Stimulated activated CD8-positive, alpha-beta memory T cell treated with anti-CD3 and anti-CD28 coated beads, Interleukin-15, amount 100 ng/mL, for 1 hour (primary cell): ENCODE measurements at places on chromosomes 12 and 14.

DNA sequence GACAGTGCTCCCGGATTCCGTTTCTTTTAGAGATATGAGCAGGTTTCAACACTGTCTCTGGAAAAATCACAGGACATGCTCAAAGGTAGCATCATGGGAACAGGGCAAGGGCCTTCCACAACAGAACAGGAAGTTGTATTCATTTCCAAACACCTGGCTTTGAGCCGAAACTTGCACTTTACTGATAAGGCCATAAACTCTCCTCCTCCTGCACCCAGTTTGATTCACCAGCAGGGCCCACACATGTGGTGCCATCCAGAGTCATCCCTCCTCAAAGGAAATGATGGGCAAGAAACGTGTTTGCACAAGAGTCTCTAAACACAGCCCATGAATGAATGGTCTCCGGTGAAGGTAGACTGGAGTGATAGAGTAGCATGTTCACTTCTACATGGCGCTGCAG is 268.4 kb upstream of the FKBP4 start:
- DNase-seq = no peak

GRCh38 chr12:65325183-65325582 is 46.7 kb downstream of the MSRB3 start:
- DNase-seq = no peak

DNA sequence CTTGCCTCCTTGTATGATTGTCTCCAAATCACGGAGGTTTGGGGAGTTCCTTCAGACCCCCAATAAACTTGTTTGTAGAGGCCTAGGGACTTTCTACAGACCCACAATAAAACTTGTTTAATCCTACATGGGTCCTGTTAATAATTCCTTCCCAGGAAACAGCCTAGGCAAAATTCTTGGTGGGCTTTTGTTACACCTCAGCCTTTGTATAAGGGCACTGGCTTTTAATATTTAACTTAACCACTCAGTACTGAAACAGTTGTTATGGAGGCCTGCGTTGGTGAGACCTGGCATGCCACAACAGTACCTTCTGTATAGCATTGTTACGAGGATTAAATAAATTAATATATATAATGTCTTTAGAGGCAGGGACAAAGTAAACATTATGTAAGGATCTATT is 32.7 kb upstream of the FAR2 start:
- no peak for DNase-seq

DNA sequence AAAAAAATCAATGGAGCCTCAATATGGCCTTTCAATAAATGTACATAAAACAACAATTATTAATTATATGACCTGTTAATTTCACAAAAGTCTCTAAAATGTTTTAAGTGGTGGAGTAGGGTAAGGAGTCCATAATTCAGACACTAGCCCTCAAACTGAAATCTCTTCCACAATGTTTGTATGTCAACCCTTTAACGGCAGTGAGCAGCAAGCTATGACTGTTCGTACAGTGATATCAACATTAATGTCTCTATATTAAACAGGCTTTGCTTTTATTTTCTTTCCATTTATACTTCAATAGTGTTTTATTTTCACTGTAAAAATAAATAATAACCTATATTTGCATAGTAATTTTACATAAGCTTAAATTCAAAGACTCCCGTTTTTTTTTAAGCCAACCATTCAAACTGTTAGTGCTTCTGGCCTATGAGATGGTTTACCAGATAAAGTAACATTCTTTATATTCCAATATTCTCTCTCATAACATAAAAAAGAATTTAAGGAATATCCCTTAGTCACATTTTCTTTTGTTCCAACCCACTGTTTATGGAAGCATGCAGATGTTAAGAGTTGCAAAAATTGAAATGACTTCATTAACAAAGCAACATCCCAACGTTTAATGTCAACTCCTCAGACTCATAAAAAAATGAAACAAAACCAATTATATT is 2.3 kb downstream of the CDK17 start:
- no peak for DNase-seq

- DNase-seq = no peak
These were observed 594 bp upstream of the VCPKMT start for GRCh38 chr14:50116966-50117365.

DNA sequence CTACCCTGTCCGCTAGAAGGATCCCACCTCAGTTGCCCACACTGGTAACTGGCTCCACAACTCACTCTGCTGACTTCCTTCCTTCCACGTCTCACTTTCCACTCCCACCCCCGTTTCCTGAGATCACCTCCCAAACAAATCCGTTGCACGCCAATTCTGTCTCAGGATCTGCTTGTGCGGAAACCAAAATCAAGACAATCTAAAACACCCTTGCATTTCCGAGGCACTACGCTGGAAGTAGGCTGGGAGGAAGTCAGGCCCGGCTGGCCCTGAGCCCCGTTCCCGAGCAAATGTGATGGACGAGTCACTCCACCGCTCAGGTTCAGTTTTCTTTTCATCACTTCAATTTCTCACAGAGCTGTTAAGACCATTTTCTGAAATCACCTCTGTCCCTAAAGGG is 23.1 kb downstream of the ABCB9 start:
- DNase-seq = no peak

DNA sequence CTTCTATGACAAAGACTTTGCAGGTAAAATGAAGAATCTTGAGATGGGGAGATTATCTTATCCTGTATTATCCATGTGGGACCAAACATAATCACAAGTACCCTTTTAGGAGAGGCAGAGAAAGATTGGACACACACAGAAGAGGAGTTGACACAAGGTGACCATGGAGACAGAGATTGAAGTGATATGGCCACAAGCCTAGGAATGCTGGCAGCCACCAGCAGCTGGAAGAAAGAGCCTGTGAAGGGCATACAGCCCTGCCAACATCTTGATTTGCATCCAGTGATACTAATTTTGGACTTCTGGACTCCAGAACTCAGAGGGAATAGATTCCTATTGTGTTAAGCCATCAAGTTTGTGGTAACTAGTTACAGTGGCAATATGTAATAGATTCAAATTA is 78.1 kb downstream of the RPS29 start:
- no peak for DNase-seq

- DNase-seq = no peak
These were observed 23.8 kb upstream of the STK38L start for GRCh38 chr12:27220055-27220987.

- no peak for DNase-seq
These were observed 427.2 kb downstream of the TRHDE start for GRCh38 chr12:72699362-72699761.

DNA sequence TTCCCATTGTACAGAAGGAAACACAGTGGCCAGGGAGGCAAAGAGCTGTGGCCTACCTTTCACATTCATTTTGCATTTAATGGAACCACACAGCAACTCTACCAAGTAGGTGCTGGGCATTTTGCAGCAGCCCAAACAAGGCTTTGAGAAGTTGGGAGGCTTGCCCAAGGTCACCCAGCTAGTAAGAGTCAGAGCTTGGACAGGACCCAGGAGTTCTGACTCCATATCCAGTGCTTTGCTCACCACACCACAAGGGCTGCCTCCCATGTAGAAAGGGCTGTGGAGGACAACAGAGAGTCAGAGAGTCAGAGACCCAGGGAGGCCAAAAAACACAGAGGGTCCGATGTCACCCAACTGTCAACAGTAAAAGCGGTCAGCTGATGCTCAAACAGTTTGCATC is 400.2 kb downstream of the BCL11B start:
- no peak for DNase-seq

- DNase-seq = no peak
These were observed 5.0 kb upstream of the CTDSP2 start for GRCh38 chr12:57851552-57851951.

- DNase-seq = peak; percentile 97
These were observed at the start of gene CHD8 for GRCh38 chr14:21455912-21456667. CHD8 (minus strand) TSS chr14:21456123; CDS start chr14:21431643, 24,480 bp downstream.

DNA sequence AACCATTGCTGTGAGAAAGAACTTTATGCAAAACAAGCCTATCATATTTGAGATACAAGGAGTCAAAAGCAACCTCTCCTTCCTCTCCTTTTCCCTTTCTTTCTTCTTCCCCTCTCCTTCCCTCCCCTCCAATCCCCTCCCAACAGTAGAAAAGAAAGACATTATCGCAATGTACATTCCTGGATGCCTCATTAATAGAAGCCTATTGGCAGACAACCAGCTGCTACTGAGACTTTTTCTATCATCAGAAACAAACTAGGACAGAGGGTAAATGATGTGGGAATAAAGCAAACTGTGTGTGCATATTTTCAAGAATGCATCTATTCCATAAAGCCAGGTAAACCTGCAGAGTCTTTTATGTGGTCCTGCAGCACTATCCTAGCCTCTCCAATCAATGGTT is 237.2 kb downstream of the ITPR2 start:
- DNase-seq = no peak

DNA sequence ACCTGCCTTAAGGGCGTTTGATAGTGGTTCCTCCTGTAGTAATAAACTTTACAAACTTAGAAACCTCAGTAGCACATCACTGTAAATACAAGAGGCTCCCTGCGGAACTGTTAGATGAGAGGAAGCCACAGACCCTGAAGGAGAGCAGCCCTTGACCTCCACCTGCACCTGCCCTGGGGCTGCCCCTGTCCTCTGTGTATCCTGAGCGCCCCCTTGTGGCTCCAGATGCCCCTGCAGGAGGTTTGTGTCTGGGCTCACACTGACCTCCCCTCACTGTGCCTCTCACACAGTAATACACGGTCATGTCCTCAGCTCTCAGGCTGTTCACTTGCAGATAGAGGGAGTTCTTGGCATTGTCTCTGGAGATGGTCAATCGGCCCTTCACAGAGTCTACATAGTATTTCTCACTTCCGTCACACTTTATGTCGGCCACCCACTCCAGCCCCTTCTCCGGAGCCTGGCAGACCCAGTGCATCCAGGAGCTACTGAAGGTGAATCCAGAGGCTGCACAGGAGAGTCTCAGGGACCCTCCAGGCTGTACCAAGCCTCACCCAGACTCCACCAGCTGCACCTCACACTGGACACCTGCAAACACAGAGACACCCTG is 1059.8 kb downstream of the TMEM121 start:
- peak; percentile 39 for DNase-seq

GRCh38 chr14:99604766-99605298 is 825 bp upstream of the CCDC85C start:
- no peak for DNase-seq

- DNase-seq = no peak
These were observed 60.1 kb upstream of the DICER1 start for GRCh38 chr14:95217391-95217900.

DNA sequence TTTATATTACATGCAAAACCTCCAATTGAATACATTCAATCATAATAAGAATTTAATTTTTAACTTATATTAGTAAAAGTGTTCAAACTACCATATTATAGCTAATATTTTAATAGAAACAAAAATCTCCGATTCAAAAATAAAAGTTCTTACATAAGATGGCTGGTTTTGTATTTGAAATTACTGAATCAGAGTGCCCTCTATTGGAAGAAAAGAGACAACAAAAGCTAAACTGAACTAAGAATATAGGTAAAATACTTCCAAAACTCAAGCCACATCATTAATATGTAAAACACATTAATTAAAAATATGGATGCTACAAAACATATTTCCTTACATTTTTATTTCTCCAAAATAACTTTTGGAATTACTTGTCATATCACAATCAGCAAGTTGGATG is 120.3 kb downstream of the GARIN6 start:
- no peak for DNase-seq

GRCh38 chr12:90235642-90236041 is 527.0 kb upstream of the ATP2B1 start:
- DNase-seq = no peak

GRCh38 chr12:51320695-51321320 is 3.2 kb downstream of the BIN2 start:
- DNase-seq = no peak

- no peak for DNase-seq
These were observed 110.9 kb downstream of the PAH start for GRCh38 chr12:102806110-102806509.

- DNase-seq = no peak
These were observed 1.5 kb upstream of the WNT10B start for GRCh38 chr12:48972952-48973483.

DNA sequence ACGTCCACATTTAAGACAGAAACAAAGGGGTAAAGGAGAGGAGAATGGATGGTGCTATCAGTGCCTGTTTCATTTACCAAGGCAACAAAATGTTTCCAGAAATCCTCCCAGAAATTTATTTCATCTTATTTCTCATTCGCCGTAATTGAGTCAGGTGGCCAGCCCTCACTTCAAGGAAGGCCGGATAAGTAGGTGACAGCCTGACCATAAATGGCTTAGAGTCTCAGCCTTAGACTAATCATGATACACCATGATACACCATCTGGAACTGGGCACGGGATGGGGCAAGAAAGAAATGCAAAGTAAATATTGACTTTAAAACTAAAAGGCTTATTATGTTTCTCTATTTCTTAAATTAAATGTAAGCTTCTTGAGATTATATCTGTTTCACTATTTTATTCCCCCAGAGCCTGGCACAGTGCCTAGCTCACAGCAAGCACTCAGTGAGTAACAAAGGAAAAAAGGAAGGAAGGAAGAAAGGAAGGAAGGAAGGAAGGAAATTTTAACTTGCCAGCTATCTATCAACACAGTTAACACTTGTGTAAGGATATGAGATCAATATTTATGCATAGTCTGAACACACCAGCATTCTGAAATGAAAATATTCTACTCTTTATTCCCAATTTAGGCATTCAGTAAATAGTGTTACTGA is 106.1 kb upstream of the FSCB start:
- no peak for DNase-seq

DNA sequence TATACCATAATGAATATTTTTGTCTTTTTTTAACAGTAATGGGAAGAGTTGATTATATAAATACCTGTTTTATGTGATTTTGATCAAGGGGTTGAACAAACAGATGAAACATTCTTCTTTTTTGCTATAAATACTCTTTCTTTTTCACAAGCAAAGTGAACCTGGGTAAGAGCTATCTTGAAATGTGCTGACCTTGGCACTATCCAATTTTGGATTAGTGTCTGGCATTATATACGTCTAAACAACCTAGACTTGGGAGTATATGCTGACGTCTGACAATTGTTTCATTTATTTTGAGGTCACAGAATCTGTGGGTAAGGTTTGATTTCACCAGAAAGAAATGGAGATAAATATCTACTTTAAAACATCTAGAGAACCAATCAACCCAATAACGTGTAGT is 716.0 kb upstream of the STXBP6 start:
- DNase-seq = no peak

DNA sequence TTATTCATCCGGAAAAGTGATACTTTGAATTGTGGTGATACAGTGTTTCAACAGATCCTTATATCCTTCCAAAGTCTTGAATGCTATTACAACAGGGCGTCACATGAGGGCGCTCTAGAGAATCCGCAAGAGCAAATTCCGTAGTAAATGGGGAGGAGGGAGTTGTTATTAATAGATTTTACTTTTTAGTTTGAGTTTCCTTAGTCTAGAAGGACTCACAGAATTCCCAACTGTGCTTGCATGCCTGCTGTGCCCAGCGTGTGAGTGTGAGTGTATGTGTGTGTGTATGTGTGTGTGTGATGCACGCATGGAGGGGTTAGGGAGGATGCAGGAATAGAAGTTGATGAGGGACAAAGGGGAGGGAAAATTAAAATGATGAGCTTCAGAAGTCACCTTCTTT is 375.3 kb downstream of the C12orf75 start:
- DNase-seq = no peak

DNA sequence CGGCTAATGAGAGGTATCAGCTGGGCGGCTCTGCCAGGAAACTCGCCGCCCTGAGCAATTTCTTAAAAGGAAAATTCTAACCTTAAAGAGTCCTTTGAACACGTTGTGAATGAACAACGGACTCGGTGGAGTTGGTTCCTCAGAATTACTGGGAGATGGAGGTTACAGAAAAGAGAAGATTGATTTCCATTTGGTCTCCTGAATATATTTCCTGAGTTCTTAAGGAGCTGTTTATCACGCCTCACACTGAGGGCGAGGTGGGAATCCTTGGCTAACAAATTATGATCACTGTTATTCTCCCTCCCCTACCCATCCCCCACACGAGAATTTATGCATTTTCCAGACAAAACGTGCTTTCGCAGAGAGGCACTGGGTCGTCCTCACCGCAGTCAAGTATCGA is 194.5 kb upstream of the C14orf180 start:
- no peak for DNase-seq
